ENCODE measurements at places on chromosomes 4 and X.

DNA sequence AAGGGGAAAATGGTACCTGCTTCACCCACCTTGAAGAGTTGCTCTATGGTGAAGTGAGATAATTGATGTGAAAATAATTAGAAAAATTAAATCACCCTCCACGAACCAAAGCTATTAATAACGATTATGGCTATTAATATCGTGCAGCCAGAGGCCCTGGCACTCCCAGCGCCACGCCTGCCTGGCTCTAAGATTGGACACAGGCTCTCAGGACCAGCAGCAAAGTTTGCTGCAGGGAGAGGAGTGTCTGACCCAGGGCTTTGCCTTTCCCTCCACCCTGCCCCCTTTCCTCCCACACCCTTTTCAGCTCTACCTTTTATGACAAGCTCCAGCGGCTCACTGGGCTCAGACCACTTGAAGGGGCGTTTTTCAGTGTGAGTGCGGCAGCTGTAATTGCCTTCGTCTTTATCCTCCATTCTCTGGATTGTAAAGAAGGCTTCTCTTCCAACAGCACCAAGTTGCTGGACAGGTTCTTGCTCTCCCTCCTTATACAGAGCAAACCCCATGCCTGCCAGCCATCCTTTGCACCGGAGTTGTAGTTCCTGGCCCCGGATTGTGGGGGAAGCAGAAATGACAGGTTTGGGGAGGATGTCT lies 11.5 kb downstream of the IGSF1 start:
- DNase-seq, result no peak

GRCh38 chr4:30461218-30461617 lies 259.0 kb upstream of the PCDH7 start:
- DNase-seq, result no peak

GRCh38 chr4:94516999-94517398 lies 65.3 kb downstream of the PDLIM5 start:
- DNase-seq, result no peak

GRCh38 chrX:11532291-11533078 lies 133.2 kb downstream of the ARHGAP6 start:
- no peak for DNase-seq

DNA sequence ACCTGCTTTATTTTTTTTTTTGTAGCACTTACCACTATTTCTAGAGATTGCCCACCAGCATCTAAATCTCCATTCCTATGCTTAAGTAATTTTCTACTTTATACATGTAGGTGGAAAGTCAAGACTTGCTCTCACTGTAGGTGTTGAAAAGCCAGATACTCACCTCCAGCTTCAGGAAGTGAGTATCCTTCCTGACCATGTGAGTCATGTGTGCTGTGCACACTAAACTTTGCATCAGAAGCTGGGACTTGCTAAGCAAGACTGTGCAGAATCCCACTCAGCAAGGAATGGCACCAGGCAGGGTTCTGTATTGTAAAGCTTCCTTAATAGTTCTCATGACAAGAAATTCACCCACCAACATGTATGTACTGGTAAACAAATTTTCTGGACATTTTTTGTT lies 151.8 kb downstream of the POU4F2 start:
- no peak for DNase-seq

DNA sequence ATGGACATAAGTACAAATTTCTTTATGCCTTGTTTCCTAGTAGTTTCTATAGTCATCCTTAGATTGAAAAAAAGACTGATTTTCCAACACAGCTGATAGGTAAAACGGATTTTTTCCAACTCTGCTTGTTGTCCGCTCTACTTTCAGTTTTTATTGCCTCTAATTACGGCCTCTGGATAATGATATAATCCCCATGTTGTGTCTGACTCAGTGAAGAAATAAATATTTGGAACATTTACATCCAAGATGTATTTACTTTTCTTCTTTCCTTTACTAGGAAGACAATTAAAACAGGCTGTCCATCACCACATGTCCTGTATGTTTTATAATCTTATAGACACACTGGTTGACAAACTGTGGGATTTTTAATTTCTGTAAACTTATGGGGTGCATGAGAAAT lies 6.8 kb upstream of the CXCL3 start:
- DNase-seq, result no peak

GRCh38 chrX:54495814-54496516 lies at the start of gene FGD1:
TSS of gene FGD1 (minus strand) at chrX:54496234. CDS start at chrX:54495432, 802 bp downstream.
- DNase-seq, result peak; percentile 56

- no peak for DNase-seq
These were observed 9.5 kb downstream of the SLAIN2 start for GRCh38 chr4:48350871-48351270.

GRCh38 chr4:172857026-172857425 lies 311.6 kb upstream of the GALNT7 start:
- no peak for DNase-seq

- DNase-seq, result no peak
These were observed 88.6 kb upstream of the WDR1 start for GRCh38 chr4:10205223-10205622.

- no peak for DNase-seq
These were observed 1.0 kb upstream of the THAP9 start for GRCh38 chr4:82899374-82900065.

- DNase-seq, result no peak
These were observed 183.1 kb upstream of the ARX start for GRCh38 chrX:25198891-25199290.

- DNase-seq, result no peak
These were observed 127.8 kb downstream of the CRLF2 start for GRCh38 chrX:1084689-1085088.

- DNase-seq, result no peak
These were observed 40.8 kb upstream of the VEGFD start for GRCh38 chrX:15425024-15425423.

DNA sequence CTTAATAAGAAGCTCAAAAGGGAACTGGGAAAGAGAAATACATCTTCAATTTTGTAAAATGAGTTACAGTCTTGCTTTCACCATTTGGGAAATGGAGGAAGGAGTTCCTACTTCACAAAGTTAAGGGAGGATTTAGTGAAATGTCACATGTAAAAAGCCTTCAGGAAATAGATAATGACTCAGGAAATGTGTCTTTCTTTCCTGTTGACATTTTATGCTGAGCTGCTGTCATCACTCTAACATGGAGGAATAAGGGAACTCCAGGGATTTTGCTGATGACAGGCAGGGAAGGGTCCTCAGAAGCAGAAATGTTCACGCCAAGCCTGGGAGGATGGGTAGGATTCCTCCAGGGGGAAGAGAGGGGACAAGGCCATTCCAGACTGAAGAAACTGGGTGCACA lies 251.1 kb downstream of the USP46 start:
- DNase-seq, result no peak

GRCh38 chr4:82394896-82395295 lies 21.1 kb upstream of the HNRNPD start:
- DNase-seq, result no peak

GRCh38 chr4:39466747-39467146 lies 7.9 kb downstream of the LIAS start:
- DNase-seq, result no peak

DNA sequence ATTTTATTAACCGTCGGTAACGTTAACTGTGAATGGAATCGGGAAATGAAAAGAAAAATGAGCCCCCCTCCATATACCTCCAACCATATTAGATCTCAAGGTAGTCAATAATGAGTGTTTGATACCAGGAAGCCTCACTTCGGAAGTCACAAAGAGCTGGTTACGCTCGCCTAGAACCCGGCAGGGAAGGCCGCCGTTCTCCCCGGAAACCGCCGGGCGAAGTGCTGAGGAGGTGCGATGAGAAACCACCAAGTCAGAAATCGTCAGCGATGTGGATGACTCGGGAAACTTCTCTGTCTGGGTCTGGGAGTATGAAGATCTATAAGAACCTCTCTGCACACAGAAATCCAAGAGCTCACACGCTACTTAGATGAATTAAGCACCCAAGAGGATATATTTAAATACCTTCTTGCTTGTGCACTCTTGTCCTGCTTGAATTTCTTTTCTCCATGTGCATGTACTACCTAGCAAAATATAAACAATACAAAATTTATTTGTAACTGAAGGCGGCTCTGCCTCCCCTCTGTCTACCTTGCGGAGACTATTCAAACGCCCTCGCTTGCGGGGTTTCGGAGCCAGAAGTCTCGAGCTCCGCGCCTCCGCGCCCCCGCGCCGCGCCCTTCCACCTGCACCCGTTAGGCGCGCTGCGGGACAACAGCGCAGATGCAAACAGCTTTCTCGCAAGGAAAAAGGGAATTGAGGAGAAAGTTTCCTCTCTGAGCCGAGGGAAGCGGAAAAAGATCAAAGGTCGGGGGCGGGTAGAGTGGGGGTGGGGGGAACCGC lies 17.8 kb downstream of the NKX6-1 start:
- DNase-seq, result no peak

DNA sequence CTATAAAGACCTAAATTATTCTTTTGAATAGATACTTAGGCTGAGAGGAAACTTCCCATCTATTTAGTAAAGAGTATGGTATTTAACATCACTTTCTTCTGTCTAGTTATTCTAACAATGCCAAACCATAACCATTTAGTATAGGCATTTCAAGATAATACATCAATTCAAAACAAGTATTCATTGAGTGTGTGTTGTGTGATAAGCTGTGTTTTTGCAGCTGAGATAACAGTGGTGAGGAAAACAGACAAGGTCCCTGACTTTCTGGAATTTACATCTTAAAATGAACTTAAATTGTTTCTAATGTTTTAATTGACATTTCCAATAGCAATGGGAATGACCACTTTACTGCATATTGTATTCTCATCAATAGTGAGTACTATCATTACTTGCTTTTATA lies 22.4 kb upstream of the TSPAN5 start:
- no peak for DNase-seq

- no peak for DNase-seq
These were observed 36.8 kb downstream of the RTL5 start for GRCh38 chrX:72094894-72095293.

DNA sequence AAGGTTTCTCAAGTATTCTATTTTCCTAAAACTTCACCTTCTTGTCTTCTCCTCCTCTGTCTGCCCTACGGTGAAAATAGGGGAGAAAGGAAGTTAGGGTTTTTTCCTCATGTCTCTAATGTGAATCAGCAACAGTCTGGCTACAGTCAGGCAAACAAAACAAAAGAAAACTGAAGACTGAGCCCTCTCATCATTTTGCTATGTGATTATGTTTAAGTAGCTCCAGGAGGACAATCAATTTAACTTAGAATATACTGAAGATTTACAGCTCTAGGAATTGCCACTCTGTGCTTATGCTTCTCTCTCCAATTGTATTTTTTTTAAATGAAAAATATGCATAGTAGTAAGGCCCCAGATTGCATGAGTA lies 316.2 kb downstream of the GPAT3 start:
- no peak for DNase-seq

- DNase-seq, result no peak
These were observed 91.0 kb upstream of the TRIM2 start for GRCh38 chr4:153113061-153113837.

Data from activated naive CD4-positive, alpha-beta T cell treated with anti-CD3 and anti-CD28 coated beads, Interleukin-2, amount 50 U/mL, for 16 hours (primary cell).